ENCODE measurements at places on chromosomes 16 and 17. TPM values are rescaled to one million over a fixed set of nuclear protein-coding genes. Genes with fewer than 3 reads are reported as not detected.

The MARF1 gene
- total RNA-seq = 15.3 TPM

The KCNJ12 gene
- total RNA-seq = 0.98 TPM

- no peak for DNase-seq
These were observed 957.8 kb upstream of the RBFOX1 start for GRCh38 chr16:6374821-6375220.

GRCh38 chr17:57499648-57500049, 243.3 kb downstream of the MSI2 start:
- DNase-seq = peak; percentile 70

The TIMP2 gene
- total RNA-seq = 94.7 TPM

The CHAD gene
- not detected for total RNA-seq
